Activated T-helper 2 cell treated with anti-CD3 and anti-CD28 coated beads, Interferon-gamma antibody, Interleukin-2, Interleukin-4, amounts not matched to agents 10 μg/mL and 5 μg/mL and 100 μg/mL, durations not matched to agents 14 hours and 24 hours and 36 hours (primary cell): ENCODE measurements at places on chromosomes 11 and 22.

DNA sequence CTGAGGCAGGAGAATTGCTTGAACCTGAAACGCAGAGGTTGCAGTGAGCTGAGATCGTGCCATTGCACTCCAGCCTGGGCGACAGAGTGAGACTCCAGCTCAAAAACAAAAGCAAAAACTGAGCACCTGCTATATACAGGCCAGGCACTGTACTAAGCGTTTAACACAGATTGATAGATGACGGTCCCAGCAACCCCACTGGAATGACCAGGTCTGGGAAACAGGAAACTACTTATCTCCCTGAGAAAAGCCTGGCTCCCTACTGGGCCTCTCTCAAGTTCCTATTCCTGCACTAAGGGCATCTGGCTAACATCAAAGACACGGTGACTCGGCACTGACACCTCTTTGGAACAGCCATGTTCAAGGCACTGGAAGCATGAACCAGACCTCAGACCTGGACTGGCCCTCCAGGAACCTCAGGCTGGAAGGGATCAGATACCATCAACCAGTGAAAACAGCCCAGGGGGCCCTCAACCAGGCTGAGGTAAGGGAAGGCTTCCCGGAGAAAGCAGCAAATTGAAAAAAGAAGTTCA lies 16.6 kb downstream of the ARAP1 start:
- no peak for DNase-seq

DNA sequence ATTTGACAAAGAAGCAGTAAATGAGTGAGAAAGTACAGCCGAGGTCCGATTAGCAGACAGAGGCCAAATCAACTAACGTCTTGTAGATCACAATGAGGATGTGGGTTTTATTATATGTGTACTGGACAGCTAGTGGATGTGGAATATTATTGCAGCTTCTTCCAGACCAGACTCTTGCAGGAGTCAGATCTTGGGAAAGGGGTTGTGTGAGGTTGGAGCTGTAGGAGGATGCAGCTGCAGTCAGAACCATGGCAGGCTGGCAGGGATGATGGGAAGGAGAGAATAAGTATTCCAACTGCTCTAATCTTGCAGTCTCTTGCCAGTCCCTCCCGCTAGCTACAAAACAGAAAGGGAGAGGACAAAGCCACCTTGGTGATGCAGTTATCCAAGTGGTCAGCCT lies 46.8 kb upstream of the LDLRAD3 start:
- no peak for DNase-seq

DNA sequence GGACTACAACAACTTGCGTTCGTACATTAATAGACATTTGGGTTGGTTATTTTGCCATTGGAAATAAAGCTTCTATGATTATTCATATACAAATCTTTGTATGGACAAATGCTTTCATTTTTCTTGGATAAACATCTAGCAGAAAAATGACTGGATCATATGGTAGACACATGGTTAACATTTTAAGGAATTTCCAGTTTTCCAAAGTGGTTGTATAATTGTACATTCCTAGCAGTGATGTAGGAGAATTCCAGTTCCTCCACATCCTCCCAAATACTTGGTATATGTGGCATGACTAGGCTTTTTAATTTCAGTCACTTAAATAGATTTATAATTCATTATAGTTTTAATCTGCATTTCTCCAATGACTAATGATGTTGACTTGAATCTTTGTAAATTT lies 246.2 kb upstream of the NCAM1 start:
- DNase-seq: no peak

- DNase-seq: no peak
Observed at GRCh38 chr11:86106916-86107315, 38.0 kb upstream of the PICALM start.

DNA sequence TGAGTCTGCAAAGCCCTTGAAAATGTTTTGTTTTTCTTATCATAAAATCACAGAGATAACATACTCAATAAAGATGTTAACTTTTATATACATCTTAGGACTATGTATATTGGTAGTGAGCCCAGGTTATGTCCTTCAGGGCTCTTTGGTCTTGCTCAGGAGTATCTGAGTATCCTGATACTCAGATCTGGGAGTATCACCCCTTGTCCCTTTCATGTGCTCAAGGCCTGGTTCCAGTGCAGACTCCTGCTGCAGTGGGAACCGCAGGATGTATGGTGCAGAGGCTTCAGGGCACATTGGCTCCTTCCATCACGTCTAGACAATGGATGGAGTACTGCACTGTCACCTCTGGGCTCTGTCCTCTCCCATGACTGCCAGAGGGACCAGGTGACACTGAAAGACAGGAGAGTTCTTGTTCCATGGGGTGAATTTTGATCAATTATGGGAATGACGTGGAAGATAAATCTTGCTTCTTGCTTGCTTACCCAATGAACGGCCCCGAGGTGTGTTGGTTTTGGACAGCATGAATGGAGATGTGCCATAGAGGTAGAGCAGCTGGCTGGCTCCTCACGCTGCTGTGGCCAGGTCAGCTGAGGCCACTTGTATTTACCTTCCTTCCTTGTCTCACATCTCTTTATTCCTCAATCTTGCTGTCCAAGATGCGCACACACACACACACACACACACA lies 215.5 kb downstream of the ARHGAP42 start:
- DNase-seq: no peak
